Hair follicle dermal papilla cell (primary cell): ENCODE measurements at places on chromosomes 2 and 18. TPM values are rescaled to one million over a fixed set of nuclear protein-coding genes. Genes with fewer than 3 reads are reported as not detected.

IL36B gene
- total RNA-seq = not detected in 2 replicates

GPR39 gene
- total RNA-seq = 14.1 and 15.3 TPM in 2 replicates

OBSL1 gene
- total RNA-seq = 81.8 and 99.5 TPM in 2 replicates

GNAL gene
- 0.85 and 1.3 TPM in 2 replicates for total RNA-seq

CNGA3 gene
- under 0.01 and 0.12 TPM in 2 replicates for total RNA-seq

ALPP gene
- total RNA-seq = not detected in 2 replicates

CCDC74B gene
- total RNA-seq = 6.7 and 10.2 TPM in 2 replicates

RAB6C gene
- not detected in 2 replicates for total RNA-seq

ZNF521 gene
- 70.4 and 94.4 TPM in 2 replicates for total RNA-seq

GAREM1 gene
- 3.0 and 3.7 TPM in 2 replicates for total RNA-seq

ZSWIM2 gene
- 0.36 and 0.81 TPM in 2 replicates for total RNA-seq

ADGRF3 gene
- total RNA-seq = under 0.01 TPM in 1 of 2 replicates, not detected in the other

EFR3B gene
- 0.16 and 0.49 TPM in 2 replicates for total RNA-seq
